ENCODE measurements at places on chromosomes 6 and 20.

- DNase-seq = no peak
Measured at GRCh38 chr20:54772893-54773642, 297.7 kb downstream of the DOK5 start.

GRCh38 chr6:24229696-24230405 lies 103.8 kb downstream of the NRSN1 start:
- DNase-seq = no peak

DNA sequence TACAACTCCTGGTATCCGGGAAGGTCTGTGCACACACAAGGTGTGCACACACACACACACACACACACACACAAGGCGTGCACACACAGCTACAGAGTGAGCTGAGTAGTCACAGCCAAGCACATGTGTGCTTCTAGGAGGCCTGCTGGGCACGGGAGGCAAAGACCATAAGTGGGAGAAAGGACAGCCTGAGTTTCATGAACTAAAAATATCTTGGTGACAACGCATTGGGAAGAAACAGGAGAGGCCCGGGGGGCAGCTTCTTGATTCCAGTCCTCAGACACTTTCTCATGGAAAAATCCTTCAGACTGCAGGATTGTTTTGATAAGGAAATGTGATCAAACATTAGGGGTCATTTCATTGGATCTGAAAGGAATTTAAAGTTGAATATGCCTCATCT lies 2.6 kb downstream of the TRAF3IP2 start:
- no peak for DNase-seq

GRCh38 chr6:137651178-137651577 lies 157.0 kb upstream of the OLIG3 start:
- no peak for DNase-seq

GRCh38 chr20:64212755-64213154 lies 42.8 kb upstream of the PCMTD2 start:
- DNase-seq = no peak

DNA sequence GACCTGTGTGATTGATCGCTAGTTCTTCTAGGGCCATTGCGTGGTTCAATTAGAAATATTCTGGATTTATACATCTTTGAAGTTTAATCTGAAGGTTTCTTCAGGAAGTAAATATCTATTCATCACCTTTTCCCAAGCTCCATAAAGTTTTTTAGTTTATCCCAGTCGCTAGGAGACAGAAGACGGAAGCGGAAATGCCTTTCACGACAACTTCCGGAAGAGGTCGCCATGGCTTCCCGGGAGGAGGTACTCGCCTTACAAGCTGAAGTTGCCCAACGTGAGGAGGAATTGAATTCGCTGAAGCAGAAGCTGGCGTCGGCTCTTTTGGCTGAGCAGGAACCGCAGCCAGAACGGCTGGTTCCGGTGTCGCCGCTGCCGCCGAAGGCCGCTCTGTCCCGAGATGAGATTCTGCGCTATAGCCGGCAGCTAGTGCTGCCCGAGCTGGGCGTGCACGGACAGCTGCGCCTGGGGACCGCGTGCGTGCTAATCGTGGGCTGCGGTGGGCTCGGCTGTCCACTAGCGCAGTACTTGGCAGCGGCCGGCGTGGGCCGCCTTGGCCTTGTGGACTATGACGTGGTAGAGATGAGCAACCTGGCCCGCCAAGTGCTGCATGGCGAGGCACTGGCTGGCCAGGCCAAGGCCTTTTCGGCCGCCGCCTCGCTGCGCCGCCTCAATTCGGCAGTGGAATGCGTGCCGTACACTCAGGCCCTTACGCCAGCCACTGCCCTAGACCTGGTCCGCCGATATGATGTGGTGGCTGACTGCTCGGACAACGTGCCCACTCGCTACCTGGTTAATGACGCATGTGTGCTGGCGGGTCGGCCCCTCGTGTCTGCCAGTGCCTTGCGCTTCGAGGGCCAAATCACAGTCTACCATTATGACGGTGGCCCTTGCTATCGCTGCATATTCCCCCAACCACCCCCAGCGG lies at the start of gene MOCS3:
Gene MOCS3 (plus strand): TSS at position 204 of the 928 bp plus-strand sequence. CDS start 25 bp downstream, at position 229.
- peak; percentile 70 for DNase-seq

- no peak for DNase-seq
Measured at GRCh38 chr6:114312931-114313330, 29.9 kb downstream of the HS3ST5 start.

GRCh38 chr6:109896341-109896740 lies 81.8 kb upstream of the GPR6 start:
- no peak for DNase-seq

GRCh38 chr6:37947468-37947867 lies 127.9 kb downstream of the ZFAND3 start:
- no peak for DNase-seq

DNA sequence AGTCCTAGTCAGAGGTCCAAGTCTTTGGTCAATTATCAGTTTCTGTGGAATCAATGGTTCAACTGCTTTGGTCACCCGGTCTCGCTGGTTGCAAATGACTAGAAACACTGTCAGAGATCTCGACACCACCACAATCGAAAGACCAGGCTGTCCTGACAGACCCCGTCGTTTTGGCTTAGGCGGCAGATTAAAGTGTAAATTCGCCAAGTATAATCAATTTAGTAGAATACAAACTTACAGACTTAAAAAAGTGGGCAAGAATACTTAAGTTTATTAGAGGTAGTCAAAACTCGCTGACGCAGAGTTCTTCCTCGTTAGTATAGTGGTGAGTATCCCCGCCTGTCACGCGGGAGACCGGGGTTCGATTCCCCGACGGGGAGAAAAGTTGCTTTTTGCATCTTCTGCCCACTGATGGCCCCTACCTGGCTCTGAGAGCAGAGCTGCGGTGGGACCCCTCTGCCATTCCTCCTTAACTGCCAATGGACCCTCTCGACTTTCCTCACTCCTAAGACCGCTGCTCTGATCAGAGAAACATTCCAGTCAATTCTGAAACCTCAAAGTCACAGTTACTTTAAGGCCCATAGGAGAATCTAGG lies 30.6 kb upstream of the ZNF184 start:
- DNase-seq = peak; percentile 57

DNA sequence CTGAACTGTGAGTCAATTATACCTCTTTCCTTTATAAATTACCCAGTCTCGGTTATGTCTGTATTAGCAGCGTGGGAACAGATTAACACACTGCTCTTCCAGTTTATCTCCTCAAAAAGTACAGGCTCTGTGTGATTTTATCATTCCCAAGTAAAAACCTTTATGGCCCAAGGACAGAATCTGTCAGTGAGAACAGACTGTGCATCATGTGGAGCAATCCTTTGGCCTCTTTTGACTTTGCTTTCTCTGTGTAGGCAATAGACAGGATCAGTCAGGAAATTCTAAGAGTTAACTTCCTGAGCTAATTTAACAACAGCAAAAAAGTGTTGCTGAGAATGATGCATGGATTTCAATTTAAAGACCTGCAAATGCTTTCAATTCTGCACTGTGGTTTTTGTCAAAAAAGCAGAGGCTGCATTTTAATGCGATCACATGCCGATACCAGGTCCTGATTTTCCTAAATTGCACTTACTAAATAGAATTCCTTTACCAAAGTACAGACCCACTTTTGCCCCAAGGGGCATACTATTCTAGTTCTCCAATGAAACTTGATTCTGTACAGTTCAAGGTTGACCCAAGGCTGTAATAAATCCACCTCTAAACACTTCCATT lies 246.7 kb upstream of the MARCKS start:
- DNase-seq = no peak

- no peak for DNase-seq
Measured at GRCh38 chr6:16470502-16471221, 232.3 kb downstream of the GMPR start.

DNA sequence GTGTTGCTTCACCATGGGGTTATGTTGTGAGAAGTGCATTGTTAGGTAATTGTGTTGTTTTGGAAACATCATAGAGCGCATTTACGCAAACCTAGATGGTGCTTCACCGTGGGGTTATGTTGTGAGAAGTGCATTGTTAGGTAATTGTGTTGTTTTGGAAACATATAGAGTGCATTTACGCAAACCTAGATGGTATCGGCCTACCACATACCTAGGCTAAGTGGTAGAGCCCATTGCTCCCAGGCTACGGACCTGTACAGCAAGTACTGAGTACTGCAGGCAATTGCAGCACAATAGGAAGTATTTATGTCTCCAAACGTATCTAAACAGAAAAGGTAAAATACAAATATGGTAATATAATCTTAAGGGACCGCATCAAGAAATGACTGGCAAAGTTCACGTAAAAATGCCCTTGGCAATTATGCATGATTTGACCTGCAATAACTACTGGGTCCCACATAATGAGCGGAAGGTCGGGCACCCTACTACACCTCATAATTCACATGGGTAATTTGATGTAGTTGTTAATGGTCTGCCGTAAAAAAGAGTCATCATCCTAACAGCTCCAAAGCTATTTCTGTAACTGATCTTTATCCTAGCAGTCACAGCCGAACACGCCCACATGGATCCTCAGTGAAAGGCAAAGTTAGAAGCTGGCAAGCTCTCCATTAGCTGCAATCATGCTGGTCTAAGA lies 76.0 kb downstream of the RSPH3 start:
- no peak for DNase-seq

DNA sequence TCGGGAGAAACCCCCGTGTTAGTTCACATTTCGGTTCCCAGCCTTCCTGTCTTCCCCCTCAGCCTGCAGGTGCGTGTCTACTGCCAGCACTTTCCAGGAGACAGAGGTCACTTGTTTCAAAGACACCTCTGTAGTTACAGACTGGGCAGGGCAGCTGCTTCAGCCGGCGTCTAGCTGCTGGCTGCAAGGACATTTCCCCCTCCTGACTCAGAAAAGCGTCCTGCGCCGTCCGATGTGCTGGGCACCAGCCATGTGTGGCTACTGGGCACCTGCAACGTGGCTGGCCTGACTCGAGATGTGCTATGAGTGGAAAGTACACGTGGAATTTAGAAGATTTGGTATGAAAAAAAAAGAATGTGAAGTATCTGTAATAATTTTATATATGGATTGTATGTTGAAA lies 37.6 kb downstream of the RRBP1 start:
- no peak for DNase-seq

DNA sequence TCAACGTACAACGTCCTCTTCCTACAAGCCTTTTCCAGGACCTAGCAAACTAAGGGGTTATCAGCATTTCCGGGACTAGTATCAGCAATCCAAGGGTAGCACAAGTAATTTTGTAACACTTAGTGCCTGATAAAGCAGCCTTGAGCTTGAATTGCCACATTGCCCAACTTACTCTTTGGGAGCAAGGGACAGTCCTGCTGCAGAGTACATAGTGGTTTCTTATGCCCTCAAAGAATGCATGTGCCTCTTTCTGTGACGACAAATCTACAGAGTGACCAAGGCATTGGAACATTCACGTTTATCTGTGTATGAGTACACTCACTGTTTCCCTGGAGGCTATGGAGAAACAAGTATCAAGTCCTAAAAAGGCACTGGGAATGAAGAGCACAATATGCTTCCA lies 3.2 kb upstream of the ID4 start:
- no peak for DNase-seq

- no peak for DNase-seq
Measured at GRCh38 chr20:25685276-25686080, 11.2 kb downstream of the ZNF337 start.

DNA sequence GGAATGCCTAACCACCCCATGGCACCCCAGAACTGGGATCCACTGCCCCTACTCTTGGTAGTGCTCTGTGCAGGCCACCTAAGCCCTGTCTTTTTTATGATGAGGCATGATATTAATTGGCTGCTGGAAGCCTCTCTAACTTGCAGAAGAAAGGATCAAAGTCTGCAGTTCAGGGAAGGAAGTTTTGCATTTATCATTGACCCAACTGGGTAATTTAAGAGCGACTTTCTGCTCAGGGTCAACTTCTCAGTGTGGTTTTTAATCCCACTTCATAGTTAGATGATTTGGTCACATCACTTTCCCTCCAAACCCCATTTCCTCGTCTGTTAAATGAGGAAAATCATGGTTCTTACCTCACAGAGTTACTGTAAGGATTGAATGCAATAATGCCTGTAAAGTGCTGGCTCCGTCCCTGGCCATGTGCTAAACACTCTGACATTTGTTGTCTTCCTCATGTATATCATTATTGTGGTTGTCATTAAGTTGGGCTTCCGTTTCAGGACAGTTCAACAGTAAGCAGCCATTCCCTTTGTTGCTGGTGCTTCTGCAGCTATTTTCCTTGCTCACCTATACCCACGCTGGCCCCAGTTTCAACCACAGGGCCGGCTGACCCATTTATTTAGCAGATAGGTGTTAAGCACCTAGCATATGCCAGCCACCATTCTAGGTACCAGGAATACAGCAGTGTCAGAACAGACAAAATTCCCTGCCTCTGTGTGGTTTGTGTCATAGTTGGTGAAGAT lies 14.2 kb downstream of the E2F3 start:
- no peak for DNase-seq

DNA sequence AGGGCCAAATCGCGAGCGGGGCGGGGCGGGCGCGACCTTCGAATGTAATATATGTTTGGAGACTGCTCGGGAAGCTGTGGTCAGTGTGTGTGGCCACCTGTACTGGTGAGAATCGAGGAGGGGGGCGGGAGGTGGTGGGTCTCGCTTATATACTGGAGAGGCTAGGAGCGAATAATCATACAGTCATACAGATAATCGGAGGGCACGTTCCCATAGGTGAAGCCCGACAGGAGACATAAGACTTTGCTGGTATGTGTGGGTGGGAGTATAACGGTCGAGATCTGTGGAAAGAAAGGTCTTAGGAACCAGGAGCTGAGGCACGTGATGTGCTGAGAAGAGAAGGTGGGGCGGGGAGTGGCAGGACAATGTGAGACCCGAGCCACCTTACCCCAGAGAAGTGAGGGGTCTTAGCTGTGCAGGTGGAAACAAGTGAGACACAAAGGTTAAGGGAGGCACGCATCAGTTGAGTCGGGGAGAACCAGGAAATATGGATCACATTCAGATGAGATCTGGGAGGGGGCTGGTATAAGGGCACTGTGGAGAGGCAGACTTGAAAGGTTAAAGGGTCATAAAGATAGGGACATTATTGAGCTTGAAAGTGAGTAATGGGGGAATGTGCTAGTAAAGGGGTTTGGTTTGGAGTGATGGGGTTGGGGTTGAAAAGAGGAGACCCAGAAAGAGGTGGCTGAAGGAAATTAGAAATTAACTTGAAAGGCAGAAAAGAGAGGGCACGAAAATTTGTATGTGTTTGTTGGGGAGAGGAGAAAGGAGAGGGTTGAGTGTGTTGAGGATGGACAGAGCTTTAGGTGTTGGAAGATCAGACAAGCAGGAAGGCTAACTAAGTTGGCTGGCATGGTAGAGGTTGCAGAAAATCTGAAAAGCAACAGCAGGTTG lies 589 bp downstream of the RNF5 start:
- no peak for DNase-seq

- DNase-seq = no peak
Measured at GRCh38 chr6:124368131-124368530, 564.5 kb downstream of the NKAIN2 start.

Data from effector memory CD4-positive, alpha-beta T cell (primary cell).